ENCODE measurements at places on chromosomes 6 and 20.

DNA sequence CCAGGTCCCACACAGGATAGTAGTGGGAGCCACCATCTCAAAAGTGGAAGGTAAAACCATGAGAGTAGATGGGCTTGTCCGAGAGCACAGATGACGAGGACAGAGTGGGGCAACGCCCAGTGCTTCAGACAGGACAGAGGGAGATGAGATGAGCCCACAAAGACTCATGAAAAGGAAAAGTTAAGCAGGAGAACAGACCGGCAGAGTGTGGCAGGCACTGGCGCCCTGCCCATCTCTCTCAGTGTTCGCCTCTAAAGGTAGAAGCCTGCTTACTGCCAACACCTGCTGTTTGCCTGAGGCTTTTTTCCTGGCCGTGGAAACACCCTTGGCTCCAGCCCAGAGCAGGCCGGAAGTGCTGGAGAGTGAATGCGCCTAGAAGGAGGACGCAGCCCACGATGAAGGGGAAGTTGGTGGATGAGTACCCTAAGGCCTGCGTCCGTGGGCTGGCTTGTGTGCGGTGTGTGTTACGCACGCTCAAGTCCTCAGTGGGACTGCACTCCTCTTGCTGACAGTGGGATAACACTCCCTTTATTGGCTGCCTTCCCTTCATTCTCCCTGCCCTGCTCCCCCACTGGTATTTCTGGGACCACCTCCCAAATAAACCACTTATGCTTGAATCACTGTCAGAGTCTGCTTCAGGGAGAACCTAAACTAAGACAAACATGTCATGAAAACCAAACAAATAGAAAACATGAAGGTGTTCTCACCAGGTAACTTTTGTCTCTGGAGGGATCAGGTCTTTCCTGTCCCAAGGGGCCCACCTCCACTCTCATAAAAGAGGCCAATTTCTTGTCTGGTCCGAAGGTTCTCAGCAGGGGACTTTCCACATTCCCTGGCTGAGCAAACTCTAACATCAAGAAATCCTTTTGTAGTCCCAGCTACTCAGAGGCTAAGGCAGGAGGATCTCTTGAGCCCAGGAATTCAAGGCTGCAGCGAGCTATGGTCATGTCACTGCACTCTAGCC lies 9.1 kb upstream of the FOXP4 start:
- no peak for DNase-seq

DNA sequence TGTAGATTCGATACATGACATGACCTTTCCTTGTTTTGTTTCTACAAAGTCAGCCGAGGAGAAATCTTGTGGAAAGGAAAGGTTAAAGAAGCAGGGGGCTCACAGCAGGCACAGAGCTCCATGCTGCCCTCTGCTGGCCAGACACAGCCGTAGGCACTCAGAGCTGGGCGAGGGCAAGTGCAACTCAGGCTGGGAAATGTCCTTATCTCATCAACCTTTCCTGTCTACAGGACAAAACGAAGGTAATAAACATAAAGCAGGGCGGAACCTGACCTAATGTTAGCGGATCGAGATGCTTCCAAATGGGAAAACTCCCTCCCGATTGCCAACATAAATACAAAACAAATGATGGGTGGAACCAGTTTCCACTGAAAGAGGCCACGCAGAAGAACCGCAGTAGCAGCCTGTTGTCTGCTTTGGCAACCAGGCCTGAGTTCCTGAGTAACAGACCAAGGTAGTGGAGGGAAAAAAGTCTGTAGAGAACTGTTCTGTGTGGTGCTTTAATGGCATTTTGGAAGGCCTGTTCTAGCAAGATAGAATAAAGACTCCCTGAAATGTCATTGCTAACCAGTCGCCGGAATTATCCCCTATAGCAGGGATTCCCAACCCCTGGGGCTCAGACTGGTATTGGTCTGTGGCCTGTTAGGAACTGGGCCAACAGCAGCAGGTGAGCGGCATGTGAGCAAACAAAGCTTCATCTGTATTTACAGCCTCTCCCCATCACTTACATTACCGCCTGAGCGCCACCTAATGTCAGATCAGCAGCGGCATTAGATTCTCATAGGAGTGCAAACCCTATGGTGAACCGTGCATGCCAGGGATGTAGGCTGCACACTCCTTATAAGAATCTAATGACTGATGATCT lies 85.2 kb downstream of the MBOAT1 start:
- no peak for DNase-seq

GRCh38 chr6:3825851-3826581 lies 23.2 kb upstream of the FAM50B start:
- no peak for DNase-seq

- no peak for DNase-seq
These were observed 659.2 kb downstream of the PRKN start for GRCh38 chr6:162068340-162068739.

Data from CMK (cell line).